Effector CD4-positive, alpha-beta T cell (primary cell): ENCODE measurements at places on chromosomes 11 and 22.

GRCh38 chr11:34719303-34719848 lies 98.5 kb downstream of the EHF start:
- no peak for DNase-seq

- DNase-seq = no peak
Measured at GRCh38 chr11:3229673-3230630, 2.3 kb downstream of the MRGPRE start.

GRCh38 chr11:28833169-28833568 lies 725.0 kb downstream of the METTL15 start:
- no peak for DNase-seq

DNA sequence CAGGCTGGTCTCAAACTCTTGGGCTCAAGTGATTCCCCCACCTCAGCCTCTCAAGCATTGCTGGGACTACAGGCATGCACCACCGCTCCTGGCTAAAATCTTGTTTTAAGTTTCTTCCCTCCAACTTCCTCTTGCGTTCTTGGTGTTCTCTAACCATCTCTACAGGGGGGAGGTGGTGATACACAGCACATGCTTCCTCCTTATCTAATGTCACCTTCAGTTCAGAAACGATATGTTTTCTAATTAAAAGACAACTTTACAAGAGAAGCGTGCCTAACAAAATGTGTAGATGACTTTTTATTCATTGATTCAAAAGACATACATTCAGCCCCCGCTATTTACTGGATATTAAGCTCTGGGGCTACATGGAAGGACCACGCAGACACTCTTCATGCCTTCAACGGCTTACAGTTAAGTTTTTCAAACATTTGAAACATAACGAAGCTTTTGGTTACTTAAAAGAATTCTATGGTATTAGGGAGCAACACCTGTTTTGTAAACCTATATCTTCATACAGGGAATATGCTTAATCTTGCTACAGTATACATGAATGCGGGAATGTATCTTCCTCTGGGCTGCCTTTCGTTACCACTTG lies 933 bp upstream of the DLAT start:
- DNase-seq = no peak

GRCh38 chr11:108148556-108148955 lies 27.2 kb downstream of the ACAT1 start:
- DNase-seq = no peak

DNA sequence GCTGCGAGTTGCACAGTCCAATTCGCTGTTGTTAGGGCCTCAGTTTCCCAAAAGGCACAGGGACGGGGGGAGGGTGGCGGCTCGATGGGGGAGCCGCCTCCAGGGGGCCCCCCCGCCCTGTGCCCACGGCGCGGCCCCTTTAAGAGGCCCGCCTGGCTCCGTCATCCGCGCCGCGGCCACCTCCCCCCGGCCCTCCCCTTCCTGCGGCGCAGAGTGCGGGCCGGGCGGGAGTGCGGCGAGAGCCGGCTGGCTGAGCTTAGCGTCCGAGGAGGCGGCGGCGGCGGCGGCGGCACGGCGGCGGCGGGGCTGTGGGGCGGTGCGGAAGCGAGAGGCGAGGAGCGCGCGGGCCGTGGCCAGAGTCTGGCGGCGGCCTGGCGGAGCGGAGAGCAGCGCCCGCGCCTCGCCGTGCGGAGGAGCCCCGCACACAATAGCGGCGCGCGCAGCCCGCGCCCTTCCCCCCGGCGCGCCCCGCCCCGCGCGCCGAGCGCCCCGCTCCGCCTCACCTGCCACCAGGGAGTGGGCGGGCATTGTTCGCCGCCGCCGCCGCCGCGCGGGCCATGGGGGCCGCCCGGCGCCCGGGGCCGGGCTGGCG lies at the start of gene BCR:
BCR (plus strand) TSS at position 209 of the 592 bp plus-strand sequence. CDS start 452 bp downstream, outside the sequence.
- DNase-seq = peak; percentile 51

GRCh38 chr11:23995891-23996290 lies 501.0 kb upstream of the LUZP2 start:
- no peak for DNase-seq

- no peak for DNase-seq
Measured at GRCh38 chr11:28606930-28607329, 498.7 kb downstream of the METTL15 start.

DNA sequence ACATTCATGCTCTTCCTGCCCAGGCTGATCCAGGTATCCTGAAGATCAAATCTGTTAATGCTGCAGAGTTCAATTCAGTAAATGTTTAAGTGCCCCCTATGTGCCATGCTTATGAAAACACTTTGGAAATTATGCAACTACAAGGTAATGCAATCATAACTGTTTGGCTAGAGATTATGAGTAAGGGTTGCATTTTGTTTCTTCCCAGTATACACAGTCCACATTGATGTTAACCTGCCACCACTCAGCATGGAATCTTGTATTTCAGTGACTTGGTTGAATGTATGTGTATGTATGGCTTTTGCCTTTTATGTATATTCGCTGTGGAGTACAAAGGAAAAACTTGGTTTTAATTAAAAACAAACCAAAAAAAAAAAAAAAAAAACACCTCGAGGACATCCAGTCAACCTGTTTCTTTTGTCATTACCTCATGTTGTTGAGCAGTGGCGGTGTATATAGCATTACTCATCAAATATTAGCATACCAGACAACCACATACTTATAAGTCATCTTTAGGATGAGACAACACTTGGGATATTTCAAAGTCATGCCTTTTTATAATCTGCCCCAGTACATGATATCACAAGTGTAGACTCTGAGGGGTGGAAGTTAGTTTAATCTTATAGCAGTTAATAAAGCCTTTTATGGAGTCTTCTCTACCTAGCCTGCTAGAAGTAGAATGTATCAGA lies 86.1 kb upstream of the HORMAD2 start:
- DNase-seq = no peak

DNA sequence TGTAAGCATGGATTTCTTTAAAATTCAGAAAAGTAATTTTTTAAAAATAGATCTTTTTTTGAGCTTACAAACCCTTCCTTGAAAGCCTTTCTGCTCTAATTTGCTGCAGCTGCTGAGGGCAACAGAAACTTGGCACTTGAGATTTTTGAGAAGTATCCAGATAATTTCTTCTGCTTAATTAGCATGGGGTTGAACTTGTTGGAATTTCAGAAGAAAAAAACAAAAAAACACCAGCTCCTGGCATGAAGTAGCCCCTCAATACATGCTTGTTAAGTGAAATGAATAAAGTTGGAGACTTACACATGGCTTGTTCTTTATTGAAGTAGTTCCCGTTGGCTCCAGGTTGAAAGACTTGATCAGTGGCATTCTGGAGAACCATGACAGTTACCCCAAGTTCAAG lies 331.4 kb upstream of the RAG2 start:
- DNase-seq = no peak

GRCh38 chr11:62400760-62401159 lies 18.1 kb upstream of the SCGB1A1 start:
- no peak for DNase-seq

DNA sequence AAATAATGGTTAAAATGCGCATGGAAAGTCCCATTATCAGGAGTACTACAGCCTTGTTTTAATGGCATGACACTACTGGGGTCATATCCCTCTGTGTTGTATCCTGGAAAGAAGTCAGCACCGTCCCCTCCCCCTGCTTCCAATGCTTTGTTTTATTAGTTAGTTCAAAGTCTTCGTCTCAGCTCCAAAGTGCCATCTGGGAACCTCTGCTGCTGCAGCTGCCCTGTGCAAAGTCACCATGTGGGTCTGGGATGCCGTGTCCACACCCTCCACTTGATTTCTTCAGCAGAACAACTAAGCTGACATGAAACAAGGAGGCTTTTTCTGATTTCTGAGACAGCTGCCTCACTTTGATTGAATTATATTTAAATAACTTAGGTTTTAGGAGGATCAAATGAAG lies 29.5 kb upstream of the NCAM1 start:
- no peak for DNase-seq

DNA sequence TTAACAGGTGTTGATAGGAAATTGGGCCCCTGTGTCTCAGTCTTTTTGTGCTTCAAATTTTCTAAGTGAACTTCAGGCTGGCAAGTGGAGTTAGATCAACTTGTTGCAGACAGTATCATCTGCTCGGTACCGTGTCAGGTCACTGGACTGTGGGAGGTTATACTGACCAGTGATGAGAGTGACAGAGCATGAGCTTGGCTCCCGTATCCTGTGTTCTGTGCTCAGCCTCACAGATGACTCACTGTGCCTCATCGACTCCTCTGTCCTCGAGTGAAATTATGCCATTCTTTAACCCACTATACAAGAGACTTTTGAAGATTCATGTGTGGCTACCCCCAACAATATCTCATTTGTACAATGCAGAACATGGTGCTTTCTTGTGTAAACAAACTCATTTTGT lies 7.9 kb downstream of the GRAP2 start:
- peak; percentile 33 for DNase-seq

- DNase-seq = no peak
Measured at GRCh38 chr11:121451178-121451985, 732 bp upstream of the SORL1 start.

- DNase-seq = no peak
Measured at GRCh38 chr11:12524865-12525264, 147.5 kb downstream of the PARVA start.

DNA sequence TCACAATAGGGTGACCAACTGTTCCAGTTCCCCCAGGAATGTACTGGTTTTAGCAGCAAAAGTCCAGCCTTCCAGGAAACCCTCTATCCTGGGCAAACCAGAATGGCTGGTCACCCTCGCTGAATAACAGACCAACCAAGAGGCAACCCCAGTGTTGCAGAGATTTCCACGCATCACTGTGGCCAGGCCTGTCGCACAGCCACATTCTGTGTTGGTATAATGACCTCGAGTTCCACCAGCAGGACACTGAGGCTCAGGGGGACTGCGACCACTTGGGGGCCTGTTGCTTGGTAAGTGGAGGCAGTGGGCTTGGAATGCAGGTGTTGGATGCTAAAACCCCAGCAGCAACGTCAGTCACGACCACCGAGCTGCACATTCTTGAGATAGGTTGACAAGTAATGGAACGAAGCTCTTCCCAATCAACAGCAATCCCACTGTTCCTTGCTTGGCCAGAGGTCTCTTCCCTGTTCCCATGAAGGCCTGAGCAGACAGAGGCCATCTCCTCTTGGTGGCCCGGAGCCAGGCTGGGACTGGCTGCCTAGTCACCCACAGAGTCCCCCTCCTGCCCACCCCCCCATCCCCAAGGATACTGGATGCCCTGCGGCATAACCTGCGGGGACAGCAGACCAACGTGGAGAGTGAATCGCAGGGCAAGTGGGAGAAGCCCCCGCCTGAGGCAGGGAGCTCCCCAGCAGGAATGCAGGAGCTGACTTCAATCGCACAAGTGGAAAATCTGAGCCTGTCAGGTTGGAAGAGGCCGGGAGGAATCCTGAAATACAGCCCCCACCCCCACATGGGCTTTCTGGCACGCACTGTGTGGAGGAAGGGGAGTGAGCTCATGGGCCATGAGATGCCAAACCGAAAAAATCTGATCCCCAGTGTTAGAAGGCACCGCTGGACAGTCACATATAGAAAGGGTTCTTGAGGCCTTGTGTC lies 43.4 kb upstream of the MN1 start:
- DNase-seq = no peak

DNA sequence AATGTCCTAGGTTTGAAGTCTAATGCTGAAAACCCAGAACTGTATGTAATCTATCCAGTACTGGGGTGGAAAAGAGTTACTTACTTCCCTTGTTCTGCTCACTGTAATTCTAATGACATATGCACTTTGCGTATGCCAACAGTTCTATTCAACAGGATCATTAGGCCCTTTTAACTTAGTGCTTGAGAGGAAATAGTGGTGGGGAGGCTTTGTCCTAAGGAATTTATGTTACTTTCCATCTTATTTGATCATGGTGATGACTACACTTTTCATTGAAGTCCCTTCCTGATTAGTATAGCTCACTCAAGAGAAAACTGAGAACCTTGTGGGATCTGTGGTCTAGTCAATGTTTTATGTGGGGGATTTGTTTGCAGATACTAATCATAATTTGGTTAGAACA lies 348.2 kb downstream of the GUCY1A2 start:
- no peak for DNase-seq
